ENCODE measurements at places on chromosomes 2 and 18.

GRCh38 chr18:50193796-50194630 is 934 bp downstream of the MYO5B start:
- DNase-seq, result no peak

GRCh38 chr2:216004697-216005283 is 8.6 kb downstream of the MREG start:
- no peak for DNase-seq

DNA sequence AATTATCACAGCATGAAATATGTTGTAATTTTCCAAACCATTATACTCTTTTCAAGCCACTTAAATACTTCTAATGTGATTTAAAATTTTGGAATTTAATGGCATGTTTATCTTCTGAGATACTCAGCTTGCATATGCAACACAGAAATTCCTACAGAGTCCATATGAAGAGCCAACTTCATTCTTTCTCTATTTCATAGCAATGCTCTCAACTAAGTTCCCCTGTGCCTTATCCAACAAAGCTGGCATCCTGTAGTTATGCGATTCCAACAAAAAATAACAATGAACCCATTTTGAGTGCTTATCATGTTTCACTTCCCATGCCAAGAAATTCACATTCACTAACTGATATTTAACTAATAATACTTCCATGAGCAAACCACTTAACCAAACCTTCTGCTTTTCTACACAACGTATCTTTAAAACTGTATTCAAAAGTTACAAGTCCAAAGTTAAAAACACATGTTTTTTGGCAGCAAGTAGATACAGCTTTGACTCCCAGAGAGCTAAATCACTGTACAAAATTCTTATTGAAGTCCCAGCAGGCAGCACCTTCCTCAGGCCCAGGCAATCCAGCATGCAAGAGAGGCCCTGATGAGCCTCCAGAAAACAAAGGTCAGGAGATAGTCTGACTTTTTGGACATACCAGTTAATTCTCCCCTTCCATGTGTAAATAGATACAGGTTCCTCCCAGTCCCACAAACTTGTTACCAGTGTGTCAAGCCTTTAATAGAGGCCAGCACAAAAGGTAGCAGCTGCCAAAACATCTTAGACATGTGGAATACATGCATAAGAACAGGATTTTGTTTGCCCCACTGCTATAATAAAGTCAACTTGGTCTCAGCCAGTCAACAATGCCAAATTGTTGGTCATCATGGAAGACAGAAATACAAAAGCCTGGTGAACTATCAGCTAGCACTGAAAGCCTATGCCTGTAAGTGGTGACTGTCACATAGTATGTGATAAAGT is 113.1 kb upstream of the WDR75 start:
- DNase-seq, result no peak

- no peak for DNase-seq
Observed at GRCh38 chr18:76823587-76824011, 1.2 kb downstream of the ZNF236 start.

- no peak for DNase-seq
Observed at GRCh38 chr2:48026865-48027264, 120.6 kb upstream of the FBXO11 start.

DNA sequence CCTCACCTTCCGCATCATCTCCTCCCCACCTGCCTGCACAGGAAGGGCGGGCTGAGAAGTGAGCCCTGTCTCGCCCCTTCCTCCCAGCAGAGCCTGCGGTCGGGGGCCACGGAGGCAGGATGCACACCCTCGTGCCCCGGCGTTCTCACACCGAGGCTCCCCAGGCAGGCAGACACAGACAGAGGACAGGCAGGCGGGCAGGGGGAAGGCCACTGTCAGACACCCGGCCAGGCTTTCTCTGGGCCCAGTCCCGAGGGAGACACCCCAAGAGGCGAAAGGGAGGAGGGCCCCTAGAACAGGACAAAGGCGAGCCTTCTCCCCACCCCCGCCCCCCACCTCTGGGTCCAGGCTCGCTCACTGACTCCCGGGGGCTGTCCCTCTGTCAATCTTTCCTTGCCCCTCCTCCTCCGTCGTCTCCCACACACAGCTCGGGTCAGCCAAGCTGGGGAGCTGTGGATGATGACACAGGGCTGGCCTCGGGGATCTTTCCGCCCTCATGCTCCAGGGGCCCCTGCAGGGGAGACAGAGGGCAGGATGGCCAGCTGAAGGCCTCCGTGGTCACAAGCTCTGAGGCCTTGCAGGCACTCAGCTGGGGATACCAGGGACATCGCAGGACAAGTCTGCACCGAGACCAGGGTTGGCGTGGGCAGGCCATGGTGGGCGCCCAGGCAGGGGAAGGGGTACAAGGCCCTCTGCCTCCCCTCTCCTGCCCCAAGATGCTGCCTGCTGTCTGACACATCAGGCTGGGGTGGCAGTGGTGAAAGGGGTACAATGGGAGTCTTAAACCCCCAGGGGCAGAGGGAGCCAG is 24.9 kb downstream of the BIN1 start:
- no peak for DNase-seq

- DNase-seq, result no peak
Observed at GRCh38 chr18:61198486-61198885, 134.7 kb upstream of the CDH20 start.

GRCh38 chr18:32760391-32760790 is 12.4 kb downstream of the KLHL14 start:
- no peak for DNase-seq

DNA sequence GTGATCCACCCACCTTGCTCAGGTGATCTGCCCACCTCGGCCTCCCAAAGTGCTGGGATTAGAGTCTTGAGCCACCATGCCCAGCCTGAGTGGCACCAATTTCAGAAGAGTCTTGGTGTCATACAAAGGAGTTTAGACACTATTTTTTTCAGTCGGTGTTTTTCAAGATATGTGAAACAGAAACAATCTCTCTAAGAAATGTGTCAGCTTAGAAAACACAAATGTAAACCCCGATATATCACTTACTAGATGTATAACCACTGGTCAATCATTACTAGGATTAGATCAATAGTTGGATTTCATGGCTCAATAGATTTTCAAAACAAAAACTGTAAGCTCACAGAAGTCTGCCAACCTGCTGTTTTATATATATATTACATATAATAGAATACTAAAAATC is 67.2 kb upstream of the FRZB start:
- DNase-seq, result no peak

GRCh38 chr2:202267495-202267894 is 1.9 kb downstream of the NOP58 start:
- DNase-seq, result no peak

- DNase-seq, result no peak
Observed at GRCh38 chr18:61595615-61596251, 262.5 kb downstream of the CDH20 start.

GRCh38 chr2:177187631-177188312 is 24.8 kb upstream of the HNRNPA3 start:
- DNase-seq, result no peak

DNA sequence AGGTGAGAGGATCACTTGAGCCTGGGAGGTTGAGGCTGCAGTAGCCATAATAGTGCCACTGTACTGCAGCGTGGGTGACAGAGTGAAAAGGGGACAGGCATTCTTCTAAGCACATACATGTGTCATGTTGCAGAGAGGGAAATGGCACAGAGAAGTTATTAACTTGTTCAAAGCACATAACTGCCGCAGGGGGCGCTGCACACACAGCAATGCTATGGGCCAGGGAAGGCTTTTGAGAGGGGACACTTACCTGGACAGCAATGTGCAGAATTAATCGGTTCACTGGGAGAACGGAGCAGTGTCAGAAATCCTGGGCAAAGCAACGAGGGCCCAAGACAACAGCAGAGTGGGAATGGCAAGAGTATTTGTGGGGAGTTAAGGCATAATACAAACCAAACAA is 2.4 kb downstream of the SCYGR8 start:
- no peak for DNase-seq

GRCh38 chr2:64359892-64360657 is 93.9 kb upstream of the LGALSL start:
- DNase-seq, result no peak
